ENCODE measurements at places on chromosomes 11 and 22.

DNA sequence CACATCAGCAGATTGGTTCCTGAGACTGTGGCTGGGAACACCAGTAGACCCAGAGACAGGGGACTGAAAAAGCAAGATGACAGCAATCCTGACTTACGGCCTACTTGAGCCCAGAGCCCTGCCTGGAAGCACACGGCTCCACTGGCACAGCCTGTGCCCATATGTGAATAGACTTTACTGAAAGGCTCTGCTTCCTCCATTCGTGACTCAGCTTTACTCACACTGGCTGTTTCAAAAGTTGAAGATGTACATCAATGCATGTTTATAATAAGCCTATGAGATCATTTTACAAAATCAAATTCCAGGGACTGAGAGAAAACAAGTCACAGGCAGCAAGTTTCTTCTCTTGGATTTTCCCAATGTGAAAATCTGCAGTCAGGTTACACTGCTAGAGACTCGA is 134.6 kb upstream of the TEAD1 start:
- DNase-seq, result no peak

- DNase-seq, result no peak
Measured at GRCh38 chr22:25397616-25398015, 166.9 kb upstream of the GRK3 start.

GRCh38 chr22:42308892-42309468 is 38.5 kb upstream of the TCF20 start:
- DNase-seq, result no peak

- DNase-seq, result no peak
Measured at GRCh38 chr22:27788500-27789288, 12.9 kb downstream of the MN1 start.

- DNase-seq, result no peak
Measured at GRCh38 chr11:12127206-12127898, 17.0 kb downstream of the MICAL2 start.

DNA sequence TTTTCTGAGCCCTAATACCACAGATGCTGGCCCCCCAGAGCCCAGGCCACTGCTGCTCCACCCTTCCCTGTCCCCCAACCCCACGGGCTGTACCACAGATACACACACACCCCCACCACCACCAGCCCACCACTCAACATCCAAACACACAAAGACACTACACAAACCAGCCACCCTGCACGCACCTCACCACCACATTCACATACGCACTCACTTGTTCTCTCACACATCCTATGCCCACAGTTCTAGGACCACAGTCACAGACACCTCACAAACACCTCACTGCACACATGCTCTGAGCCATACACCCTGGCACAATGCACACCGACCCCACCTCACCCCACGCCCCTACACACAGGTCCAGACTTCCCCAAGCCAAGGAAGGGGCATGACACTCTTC is 22.5 kb upstream of the OAF start:
- DNase-seq, result no peak

- peak; percentile 44 for DNase-seq
Measured at GRCh38 chr11:114846416-114846791, 168.1 kb downstream of the NXPE2 start.

GRCh38 chr11:23540101-23540561 is 679.9 kb upstream of the CCDC179 start:
- no peak for DNase-seq

- no peak for DNase-seq
Measured at GRCh38 chr11:130710497-130711012, 205.7 kb downstream of the SNX19 start.

DNA sequence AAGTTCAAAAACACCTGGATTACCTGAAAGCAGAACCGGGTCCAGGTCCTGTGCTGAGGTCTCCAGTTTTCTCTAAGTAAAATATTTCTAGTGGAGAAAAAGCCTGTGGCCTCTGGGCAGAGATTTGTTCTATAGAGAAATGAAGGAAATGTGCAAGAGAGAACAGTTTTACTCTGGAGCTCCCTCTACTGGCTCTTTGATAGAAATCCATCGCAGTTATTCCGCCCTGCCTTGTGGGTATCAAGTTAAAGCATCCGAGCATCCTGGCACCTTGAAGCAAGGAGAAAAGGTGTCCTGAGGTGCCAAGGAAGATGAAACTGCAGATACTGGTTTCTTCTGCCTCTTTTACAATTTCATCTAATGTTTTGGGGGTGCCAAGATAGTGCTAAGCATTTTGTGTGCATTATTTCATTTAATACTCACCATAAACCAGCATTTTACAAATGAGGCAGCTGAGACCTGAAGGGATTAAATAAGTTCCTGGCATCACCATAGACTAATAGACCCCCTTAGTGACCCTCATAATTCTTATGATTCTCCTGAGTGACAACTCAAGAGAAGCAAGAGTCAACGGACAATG is 113.1 kb upstream of the HSD17B12 start:
- DNase-seq, result peak; percentile 40

- no peak for DNase-seq
Measured at GRCh38 chr11:19882356-19882755, 169.7 kb downstream of the NAV2 start.

- DNase-seq, result no peak
Measured at GRCh38 chr11:1691026-1691877, 5.7 kb upstream of the KRTAP5-6 start.

- no peak for DNase-seq
Measured at GRCh38 chr11:18722293-18722637, 3.7 kb downstream of the IGSF22 start.

DNA sequence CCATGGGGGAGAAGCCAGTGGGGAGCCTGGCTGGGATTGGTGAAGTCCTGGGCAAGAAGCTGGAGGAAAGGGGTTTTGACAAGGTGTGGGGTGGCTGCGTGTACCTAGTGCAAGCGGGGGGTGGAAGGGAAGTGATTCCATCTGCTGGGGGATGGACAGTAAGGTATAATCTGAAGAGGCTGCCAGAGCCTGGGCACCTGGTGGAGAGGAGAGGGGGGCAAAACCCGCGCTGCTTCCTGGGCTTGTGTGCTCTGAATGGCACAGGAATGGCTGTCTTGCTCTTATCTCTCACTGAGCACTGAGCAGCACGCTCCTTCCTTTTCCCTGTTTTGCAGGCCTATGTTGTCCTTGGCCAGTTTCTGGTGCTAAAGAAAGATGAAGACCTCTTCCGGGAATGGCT is 988 bp downstream of the BANF1 start:
- DNase-seq, result no peak

DNA sequence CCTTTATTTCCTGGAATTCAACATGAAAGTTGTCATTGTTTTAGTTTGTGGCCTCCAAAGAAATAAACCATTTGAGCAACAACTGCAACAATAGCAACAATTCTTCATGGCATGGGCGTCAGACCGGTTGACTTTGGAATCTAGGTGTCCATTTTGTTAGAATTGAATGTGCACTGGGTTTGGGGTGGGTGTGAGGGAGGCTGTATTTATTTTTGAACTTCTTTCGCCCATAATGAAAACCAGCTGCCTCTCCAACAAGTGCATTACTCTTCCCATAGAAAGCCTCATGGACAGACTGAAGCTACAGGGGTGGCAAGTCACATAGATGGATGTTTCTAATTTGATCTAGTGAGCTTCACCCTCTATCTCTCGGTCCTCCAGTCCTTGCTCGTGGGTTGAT is 85.4 kb downstream of the ADAMTS15 start:
- DNase-seq, result no peak

GRCh38 chr22:27799015-27799826 is 2.3 kb downstream of the MN1 start:
- DNase-seq, result no peak

GRCh38 chr11:124586238-124586860 is 16.6 kb downstream of the OR8A1 start:
- DNase-seq, result peak; percentile 2

DNA sequence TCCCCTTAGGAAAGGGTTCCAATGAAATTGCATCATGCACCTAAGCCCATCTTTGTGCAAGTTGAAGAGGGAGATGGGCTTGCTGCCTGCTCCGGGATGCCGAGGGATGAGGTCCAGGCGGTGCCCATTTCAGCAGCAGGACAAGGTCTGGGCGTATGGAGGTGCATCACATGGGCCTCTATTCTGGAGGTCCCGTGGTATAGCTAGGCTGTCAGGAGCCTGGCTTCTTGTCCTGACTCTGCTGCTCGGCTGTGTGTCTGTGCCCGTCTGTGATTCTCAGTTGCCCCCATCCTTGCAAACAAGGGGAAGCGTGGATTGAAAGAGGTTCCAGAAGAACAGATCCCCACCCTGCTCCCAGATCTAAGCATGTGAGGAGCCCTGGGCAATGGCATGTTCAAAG is 130.0 kb downstream of the OSBP2 start:
- no peak for DNase-seq

GRCh38 chr22:48701296-48702030 is 1126.2 kb downstream of the BRD1 start:
- DNase-seq, result no peak

GRCh38 chr22:44974454-44974853 is 35.4 kb downstream of the PHF21B start:
- DNase-seq, result no peak

DNA sequence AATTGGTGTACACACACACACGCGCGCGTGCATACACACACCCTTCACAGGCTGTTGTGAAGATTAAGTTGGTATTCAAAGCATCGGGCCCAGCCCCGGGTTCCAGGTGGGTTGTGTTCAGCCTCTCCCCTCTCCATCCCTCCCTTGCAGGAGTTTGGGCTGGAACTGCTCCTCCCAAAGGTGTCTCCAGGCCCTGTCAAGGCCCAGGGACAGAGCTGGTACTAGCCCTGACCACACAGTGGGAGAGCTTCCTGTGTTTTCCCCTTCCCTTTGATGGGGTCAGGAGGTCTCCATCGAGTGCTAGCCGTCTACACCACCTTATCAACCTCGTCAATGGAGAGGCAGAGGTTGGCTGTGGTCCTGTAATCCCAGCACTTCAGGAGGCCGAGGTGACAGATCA is 36.5 kb upstream of the CSNK1E start:
- DNase-seq, result no peak

DNA sequence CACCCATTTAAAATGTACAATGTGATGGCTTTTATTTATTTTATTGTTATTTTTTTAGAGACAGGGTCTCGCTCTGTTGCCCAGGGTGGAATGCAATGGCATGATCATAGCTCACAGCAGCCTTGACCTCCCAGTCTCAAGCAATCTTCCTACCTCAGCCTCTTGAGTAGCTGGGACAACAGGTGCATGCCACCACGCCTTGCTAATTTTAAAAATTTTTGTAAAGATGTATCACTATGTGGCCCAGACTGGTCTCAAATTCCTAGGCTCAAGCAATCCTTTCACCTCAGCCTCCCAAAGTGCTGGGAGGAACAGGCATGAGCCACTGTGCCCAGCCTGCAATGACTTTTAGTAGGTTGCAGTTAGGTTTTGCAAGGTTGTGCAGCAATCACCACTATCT is 14.3 kb downstream of the CLDN5 start:
- DNase-seq, result no peak

DNA sequence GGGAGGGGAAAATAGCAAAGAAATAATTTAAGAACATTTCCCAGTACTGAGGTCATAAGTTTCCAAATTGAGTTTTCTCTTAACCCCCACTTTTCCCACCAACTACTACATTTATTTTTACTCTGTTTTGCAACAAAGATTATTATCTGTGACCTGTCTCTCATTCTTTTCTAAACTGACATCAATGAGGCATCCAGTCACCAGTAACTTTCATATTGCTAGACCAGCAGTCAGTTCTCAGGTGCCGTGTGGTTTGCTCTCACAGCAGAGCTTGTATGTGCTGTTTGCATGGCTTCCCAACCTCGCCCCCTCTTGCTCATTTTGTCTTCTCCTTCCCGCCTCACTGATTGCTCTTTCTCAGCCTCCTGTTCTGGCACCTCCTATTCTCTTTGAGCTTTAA is 1091.3 kb downstream of the TBC1D22A start:
- no peak for DNase-seq

- no peak for DNase-seq
Measured at GRCh38 chr11:134126217-134126822, 57.4 kb downstream of the JAM3 start.

GRCh38 chr11:134592391-134592990 is 180.4 kb upstream of the B3GAT1 start:
- DNase-seq, result no peak

DNA sequence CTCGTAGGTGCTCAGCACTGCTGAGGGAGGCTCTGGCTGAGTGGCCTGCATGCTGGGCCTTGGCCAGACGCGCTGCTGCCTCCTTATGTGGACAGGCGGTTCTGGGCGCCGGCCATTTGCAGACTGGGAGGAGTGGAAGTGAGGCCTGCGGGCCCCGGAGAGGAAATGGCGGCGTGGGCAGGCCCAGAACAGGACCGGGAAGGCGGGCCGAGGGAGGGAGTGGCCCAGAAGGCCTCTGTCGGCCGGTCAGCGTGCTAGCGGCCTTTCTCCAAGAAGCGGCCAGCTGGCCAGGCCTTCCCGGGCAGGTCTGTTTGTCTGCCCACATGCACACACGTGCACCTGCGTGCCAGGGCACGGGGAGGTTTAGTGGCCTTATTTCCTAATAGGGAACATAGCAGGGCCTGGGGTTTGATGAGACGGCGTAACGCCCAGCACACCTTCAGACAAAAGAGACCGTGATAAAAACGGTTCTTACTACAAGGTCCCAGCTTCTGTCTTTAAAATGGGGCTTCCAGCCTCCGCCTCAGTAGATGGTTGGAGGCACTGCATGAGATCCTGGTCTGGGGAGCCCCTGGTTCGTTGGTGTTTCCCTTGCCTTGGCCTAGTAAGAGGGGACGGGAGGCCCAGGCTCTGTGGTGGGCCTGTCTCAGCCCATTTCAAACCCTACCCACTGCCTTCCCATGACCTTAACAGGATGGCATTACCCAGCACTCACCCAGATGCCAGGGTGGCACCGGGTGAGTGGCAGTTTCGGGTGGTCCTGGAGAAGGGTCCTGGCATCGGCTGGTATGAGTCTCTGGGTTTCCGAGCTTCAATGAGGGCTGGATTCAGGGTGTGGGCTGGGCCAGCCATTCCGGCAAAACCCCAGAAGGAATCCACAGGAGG is 65.1 kb upstream of the PPARA start:
- DNase-seq, result no peak

GRCh38 chr11:19076744-19077589 is 16.4 kb upstream of the MRGPRX2 start:
- peak; percentile 21 for DNase-seq

DNA sequence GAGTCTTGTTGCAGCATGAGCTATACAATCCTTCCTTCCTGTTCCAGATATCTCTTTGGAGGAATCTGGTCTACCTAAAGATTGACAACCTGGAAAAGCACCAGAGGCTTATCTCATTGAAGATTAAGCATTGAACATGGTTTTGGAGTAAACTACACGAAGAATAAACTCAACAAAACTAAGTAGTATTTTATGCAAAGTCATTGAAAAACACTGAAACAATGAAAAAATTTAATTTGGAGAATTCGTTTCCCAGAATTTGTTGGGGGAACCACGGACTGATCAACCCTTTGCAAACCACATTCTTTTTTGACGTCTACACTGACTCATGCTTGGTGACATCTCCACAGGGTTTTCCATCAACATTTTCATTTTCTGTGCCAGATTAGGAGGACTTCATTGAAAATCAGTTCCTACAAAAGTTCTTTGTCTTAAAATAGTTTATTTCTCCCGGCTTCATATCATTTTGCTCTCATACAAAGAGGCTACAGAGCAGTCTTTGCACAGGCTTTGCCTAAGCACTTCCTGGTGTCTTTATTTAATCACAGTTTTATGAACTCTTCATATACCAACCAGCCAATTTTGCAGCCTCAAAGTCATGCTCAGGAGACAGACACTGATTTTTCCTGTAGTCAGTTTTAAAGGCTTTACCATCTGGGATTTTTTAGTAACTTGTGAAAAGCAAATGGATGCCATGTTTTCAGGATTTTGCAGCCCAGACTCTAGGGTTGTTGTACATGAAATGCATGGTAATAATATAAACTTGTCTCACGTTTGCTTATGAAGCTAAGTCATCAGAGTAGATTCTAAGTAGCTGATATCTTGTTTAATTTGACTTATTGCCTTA is 186.3 kb downstream of the C11orf91 start:
- DNase-seq, result no peak
